ENCODE measurements at places on chromosomes 5 and 9.

- DNase-seq, result no peak
Observed at GRCh38 chr5:144779368-144779767, 608.7 kb downstream of the KCTD16 start.

GRCh38 chr5:139849501-139849900, 53.9 kb downstream of the PSD2 start:
- DNase-seq, result no peak

- DNase-seq, result peak; percentile 74
Observed at GRCh38 chr5:108681079-108681921, 66.4 kb upstream of the FER start.

- no peak for DNase-seq
Observed at GRCh38 chr5:170097934-170098333, 7.8 kb upstream of the FOXI1 start.

GRCh38 chr9:35615981-35616680, 2.1 kb downstream of the CD72 start:
- DNase-seq, result no peak

DNA sequence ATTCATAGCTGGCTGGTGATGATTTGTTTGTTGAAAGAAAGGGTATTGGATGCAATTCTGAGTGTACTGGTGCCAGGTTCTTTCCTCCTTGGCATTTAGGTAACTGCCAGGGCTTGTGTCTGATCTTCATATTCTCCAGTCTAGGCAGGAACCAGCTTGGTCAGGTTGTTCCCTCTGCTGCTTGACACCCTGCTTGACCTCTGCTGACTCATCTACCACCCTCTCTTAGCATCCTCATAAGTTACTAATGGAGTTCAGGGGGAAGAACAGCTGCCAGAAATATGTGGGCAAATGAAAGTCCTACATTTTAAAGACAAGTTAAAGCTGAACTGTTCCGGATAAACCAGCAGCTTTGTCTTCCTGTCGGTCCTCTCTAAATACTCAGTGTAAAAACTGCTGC, 116.1 kb upstream of the TNC start:
- DNase-seq, result no peak

GRCh38 chr5:78221964-78222451, 72.5 kb downstream of the AP3B1 start:
- peak; percentile 97 for DNase-seq

- DNase-seq, result no peak
Observed at GRCh38 chr9:108621991-108622855, 233.6 kb downstream of the ACTL7B start.

DNA sequence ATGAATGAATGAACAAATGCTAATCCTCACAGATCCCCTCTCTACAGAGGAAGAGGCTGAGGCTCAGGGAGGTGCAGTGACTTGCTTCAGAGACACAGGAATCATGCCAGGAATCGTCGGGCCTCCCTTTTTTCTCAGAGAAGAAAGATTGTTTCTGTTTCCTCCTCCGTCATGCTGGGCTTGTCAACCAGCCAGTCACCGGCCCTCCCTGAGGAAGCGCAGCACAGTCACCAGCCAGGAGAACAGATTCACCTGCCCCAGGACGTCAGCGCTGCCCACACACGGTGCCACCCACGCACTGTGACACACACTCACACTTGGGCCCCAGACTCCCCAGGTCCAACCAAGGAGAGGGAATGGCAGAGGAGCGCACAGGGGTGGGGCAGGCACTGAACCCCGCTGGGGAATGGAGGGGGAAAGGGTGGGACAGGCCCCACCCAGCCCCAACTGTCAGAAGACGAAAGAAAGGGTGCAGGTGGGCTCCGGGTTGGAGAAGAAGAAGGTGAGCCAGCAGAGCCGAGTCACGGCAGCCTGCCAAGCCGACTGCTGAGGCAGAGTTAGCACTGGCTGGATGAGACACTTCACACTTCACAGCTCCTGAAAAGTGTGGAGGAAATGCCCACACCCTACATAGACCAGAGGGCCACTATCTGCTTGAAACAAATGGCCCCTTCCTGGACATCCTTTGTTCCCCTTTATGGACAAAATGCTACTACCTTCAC, 13.8 kb upstream of the ERGIC1 start:
- no peak for DNase-seq

DNA sequence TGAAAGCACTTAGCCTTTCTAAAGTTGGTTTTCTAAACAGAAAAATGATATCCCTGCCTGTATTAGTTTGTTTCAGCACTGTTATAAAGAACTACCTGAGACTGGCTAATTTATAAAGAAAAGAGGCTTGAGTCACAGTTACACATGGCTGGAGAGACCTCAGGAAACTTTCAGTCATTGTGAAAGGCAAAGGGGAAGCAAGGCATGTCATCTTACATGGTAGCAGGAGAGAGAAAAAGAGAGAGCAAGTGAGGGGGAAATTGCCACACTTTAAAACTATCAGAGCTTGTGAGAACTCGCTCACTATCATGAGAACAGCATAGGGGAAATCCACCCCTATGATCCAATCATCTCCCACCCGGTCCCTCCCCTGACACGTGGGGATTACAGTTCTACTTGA, 64.9 kb downstream of the FAM170A start:
- no peak for DNase-seq

- DNase-seq, result no peak
Observed at GRCh38 chr5:150582241-150583109, 58.0 kb upstream of the SYNPO start.

GRCh38 chr5:67291066-67291465, 94.5 kb upstream of the CD180 start:
- peak; percentile 4 for DNase-seq

DNA sequence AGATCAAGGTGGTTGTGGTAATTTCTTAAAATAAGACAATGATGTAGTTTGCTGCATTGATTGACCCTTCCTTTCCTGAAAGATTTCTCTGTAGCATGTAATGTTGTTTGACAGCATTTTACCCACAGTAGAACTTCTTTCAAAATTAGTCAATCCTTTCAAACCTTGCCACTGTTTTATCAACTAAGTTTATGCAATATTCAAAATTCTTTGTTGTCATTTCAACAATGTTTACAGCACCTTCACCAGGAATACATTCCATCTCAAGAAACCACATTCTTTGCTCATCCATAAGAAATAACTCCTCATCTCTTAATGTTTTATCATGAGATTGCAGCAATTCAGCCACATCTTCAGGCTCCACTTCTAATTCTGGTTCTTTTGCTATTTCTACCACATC, 43.8 kb downstream of the NR2F1 start:
- DNase-seq, result no peak

DNA sequence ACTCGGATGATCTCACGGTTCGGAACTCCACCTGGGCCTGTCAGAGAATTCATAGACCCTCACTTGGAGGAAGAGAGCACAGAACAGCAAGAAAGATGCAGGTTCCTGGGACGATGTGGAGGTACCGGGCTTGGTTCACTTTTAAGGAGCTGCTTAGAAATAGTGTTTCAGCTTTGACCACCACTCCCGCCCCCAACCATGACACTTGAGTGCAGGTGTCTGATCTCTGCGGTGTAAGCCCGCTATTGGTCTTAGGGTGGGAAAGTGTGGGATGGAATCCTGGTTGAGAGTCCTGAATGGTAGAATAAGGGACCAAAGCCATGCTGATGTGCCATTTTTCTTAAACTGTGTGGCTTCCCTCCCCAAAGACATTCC, 97.2 kb upstream of the LMX1B start:
- DNase-seq, result no peak

DNA sequence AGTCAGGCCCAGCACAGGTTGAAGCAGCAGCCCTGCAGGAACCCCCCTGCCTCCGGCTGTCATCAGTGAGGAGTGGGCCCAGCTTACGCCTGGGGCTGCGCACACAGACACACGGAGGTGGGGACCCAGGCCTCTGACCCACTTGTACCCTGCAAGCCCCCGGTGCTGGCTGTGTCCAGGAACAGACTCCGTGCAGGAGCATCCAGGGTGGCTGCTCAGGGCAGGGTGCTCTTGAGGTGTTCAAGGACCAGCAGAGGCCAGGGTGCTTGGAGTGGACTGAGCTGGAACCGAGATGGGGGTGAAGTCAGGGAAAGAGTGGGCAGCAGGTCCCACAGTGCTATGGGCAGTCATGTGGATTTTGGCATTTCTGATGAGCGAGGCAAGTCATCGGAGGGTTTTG, 199.5 kb downstream of the CACNA1B start:
- no peak for DNase-seq

GRCh38 chr5:150245111-150245789, 44.3 kb downstream of the CAMK2A start:
- no peak for DNase-seq

DNA sequence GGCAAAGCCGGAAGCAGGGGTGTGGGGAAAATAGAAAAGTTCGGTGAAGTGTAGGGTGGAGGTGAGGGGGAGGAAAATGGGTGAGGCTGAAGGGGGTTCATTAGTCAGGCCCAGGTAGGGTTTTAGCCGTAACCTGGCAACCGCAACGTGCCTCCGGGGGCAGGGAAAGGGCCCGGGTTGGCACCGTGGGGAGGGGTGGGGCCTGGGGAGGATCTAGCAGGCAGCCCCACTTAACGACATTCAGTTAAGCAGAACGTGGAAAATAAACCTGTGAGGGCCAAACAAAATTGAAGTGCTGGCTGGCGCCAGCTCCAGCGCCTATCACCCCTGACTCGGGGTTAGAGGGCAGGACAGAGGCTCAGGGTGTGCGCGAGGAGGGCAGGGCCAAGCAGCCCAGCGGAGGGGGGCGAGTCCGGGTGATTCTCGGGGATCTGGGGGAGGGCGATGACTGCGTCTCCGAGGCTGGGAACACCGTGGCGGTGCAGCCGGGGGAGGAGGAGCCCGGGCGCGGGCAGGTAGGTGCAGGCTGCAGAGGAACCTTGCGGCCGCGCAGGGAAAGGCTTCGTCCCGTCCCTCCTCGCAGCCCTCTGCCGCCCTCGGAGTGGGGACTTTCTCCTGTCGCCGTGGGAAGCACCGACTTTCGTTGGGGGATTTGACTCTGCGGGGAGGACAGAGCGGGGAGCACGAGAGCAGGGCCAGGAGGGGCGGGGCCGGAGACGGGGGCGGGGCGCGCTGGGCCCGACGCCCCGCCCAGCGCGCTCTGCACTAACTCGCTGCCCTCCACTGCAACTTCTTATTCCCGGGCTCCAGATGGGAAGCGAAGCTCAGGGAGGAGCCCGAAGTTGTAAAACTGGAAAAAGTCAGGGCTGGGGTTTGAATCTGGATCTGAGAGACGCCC, 5.1 kb downstream of the RGS14 start:
- DNase-seq, result peak; percentile 76

GRCh38 chr9:72038890-72039410, 21.5 kb downstream of the C9orf57 start:
- DNase-seq, result peak; percentile 87

- DNase-seq, result no peak
Observed at GRCh38 chr9:117276444-117276843, 138.4 kb downstream of the ASTN2 start.

- no peak for DNase-seq
Observed at GRCh38 chr5:107517185-107518033, 153.3 kb downstream of the EFNA5 start.

DNA sequence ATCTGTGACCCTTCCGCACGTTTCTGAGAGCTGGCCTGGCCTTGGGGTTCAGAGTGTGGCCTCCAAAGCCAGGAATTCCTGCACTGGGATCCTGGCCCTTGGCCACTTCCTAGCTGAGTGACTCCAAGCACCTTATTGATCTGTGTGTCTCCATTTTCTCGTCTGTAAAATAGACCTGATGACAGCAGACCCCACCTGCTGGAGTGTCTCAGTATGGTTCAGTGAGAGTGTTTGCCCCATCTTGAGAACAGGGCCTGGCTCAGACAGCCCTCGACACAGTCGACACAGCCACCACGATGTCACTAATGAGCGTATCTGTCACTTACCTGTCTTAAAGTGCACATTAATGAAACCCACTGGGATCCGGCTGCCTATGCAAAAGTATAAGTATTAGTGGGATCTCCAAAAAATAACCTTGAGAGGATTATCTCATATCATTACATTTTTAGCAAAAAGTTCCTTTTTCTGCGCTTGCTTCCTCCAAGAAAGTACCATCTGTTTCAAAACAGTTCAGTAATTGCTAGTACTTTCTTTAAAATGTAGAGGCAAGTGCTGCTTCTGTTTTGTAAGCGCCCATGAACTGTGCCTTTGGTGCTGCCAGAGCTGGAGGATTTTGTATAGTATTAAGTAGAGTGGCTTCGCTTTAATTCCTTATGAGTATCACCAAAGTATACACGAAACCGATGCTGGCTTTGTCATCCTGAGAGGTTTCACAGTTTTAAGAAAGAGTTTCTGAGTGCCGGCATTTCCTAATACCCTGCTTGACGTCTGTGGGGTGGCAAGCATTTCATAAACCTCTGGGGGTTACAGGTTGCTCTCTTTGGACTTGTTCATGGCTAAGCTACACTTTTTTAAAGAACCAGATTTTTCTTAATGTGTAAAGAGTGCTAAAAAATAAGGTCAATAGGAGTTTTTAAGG, 31.7 kb downstream of the UBE2QL1 start:
- peak; percentile 54 for DNase-seq

GRCh38 chr5:61667525-61668218, 335.6 kb downstream of the ZSWIM6 start:
- DNase-seq, result no peak

DNA sequence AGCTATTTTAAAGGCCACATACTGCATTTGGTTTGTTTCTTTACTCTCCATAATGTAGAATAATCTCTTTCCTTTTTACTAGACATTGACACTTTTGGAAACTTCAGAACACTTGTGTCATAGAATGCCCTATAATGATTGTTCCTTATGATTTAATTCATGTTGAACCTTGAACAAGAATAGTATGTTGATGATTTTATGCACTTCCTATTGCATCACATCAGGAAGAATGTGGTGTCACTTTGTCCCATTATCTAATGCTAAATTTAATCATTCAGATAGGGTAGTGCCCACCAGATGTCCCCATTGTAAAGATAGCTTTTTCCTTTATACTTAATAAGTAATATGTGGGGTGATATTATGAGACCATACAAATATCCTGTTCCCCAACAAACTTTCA, 19.4 kb upstream of the DEPDC1B start:
- no peak for DNase-seq

- no peak for DNase-seq
Observed at GRCh38 chr5:141913560-141914198, 10.0 kb upstream of the DELE1 start.

DNA sequence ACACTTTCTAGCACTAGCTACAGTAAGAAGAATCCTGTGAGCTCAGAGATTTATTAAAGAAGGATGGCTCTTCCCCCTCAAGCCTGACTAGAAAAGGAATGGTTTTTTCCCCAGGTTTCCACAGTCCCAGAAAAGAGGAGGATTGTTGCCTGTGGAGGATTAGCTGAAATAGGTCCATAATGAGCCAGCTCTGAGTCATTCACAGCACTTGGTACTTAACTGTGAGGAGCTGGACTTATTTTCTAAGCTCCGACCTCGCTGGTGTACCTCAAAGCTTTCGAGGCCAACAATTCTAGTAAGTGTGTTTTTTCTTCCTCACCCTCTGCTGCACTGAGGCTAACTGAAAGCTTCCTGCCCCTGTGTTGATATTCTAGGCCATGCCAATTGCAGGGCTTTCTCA, 222.5 kb upstream of the IL12B start:
- no peak for DNase-seq

DNA sequence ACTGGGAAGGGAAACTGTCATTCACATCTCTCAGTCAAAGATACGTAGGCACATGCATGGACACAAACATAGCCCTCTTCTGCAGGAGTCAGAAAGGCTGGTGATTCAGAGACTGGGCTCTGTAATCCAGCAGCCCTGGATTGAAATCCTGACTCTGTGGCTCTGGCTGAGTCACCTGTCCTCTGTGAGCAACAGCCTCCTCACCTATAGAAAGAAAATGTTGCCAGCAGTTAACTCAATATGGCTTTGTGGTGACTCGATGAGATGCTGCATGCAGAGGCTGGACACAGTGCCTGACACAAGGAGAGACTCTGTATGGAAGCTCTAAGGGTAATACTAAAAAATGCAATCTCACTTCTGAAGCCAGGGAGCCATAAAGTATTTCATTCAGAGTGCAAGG, 23.9 kb upstream of the CDKN2AIPNL start:
- DNase-seq, result no peak

- DNase-seq, result no peak
Observed at GRCh38 chr5:180975338-180975737, 13.3 kb upstream of the BTNL3 start.
